HFFc6 (cell line): ENCODE measurements at places on chromosomes 16 and 17. TPM values are rescaled to one million over a fixed set of nuclear protein-coding genes. Genes with fewer than 3 reads are reported as not detected.

DNA sequence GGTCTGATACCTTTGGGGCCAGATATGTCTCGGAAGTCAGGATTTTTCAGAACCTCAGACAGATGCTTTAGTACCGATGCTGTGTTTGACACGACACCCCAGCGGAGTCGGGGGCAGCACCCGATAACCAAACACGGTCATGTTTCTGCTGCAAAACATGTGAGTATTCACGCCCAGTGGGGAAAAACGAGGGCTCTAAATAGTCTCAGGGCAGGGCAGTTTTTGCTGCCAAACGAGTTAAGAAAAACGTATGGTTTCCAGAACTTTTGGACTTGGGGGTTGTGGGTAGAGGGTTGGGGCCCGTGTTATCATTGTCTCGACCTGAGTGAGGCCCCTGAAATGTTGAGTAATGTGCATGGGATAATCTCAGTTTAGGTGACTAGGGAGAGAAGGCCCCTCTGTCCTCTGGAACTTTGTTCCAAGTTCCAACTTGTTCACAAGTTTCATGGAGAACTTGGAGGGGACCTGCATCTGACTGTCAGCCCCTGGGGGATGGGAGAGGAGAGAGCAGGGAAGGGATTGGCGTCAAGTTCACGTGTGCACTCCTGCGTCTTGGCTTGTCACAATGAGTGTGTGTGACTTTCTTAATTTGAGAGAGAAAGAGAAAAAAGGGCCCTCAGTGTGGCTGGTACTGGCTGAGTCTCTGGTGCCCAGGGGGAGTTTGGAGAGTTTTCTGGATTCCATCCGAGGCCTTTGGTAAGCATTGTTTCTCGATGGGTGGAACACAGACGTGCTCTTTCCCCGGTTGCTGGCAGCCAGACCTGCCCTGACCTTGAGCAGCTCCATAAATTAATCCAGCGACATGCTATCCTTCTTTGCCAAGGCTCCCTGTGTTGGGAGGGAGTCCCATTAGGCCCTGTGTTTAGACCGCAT is 83.9 kb upstream of the CIBAR2 start:
- DNase-seq, result no peak

DNA sequence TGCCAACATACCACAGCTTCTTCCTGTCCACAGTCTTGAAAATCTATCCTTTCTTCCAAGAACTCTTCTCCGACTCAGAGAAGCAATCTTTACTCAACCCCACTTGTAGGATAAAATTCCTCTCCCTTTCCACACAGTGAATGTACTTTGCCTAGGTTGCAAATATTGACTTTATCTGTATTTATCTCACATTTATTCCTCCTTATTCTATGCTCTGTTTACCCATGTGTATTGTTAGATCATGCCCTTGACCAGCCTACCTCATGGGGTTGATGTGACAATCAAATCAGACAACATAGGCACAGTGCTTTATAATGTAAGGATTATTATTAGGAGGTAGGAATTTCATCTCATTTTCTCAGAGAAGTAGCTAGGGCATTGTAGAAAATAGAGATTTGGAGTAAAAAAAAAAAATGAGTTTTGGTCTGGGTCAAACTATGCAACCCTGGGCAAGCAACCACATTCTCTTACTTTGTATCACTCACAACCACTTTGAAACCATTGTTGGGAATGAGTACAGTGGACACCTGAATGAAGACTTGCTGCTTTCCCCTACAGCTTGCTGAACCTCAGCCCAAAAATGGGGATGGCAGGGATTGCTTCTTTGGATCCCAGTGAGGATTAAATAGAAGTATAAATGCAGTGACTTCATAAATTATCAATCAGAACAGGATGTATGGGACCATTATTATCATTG is 9.1 kb upstream of the SLC35B1 start:
- DNase-seq, result no peak

- DNase-seq, result peak; percentile 93
These were observed 8.2 kb downstream of the TUBG2 start for GRCh38 chr17:42667088-42667951.

- peak; percentile 93 for DNase-seq
These were observed 151.8 kb downstream of the PITPNC1 start for GRCh38 chr17:67528751-67529436.

DNA sequence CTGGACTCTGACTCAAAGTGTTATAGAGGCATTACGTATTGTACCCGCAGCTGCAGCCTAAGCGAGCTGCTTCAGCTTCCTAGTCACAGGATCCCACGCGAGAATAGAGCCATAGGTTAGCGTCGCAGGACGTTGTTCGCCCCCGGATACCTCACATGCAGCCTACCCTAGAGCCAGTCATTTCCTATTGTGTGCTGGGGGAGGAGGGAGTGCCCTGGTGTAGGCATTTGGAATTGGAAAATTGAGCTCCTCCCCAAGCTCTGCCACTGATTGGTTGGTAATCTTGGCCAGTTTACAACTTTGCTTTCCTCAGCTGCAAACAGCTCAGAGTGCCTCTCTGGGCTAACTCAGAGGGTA is 530 bp downstream of the NAA60 start:
- peak; percentile 61 for DNase-seq

DNA sequence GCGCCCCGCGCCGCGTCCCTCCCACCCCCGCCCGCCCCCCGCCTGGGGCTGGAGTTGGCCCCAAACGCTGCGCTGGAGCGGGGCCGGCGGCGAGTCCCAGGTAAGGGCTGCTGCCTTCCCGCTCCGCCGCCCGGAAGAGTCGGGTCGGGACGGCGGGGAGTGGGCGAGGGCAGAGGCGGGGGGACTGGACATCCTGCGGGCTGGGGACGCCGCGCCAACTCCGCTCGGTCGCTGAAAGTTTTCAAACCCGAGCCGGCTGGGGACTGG is 469 bp downstream of the GPRC5C start:
- no peak for DNase-seq

Gene TBX2
- total RNA-seq, result 39.5 to 70.5 TPM (median 45.4 TPM) in 3 replicates

GRCh38 chr17:7574176-7574953 is 5.1 kb upstream of the CD68 start:
- no peak for DNase-seq

Gene TBC1D3D
- 1.3 TPM in 1 of 3 replicates, not detected in the others for total RNA-seq

Gene KCNJ18
- total RNA-seq, result not detected in 3 replicates

Gene FN3K
- total RNA-seq, result 1.7 to 3.2 TPM (median 2.9 TPM) in 3 replicates

DNA sequence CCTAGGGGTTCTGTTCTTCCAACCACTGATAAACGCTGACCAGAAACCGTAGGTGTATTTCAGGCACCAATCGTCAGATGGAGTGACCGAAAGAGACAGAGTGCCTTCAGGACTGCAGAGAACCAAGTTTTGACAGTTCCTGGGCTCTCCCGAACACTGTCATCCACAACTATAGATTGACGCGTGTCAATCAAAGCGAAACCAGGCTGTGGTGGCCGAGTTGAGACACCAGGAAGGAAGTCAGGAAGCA is 11.9 kb upstream of the AURKB start:
- no peak for DNase-seq

Gene IRX5
- 4.5 to 6.4 TPM (median 5.9 TPM) in 3 replicates for total RNA-seq

GRCh38 chr16:83472776-83473501 is 334.8 kb upstream of the HSBP1 start:
- no peak for DNase-seq

GRCh38 chr16:28915181-28915580 is 9.9 kb downstream of the RABEP2 start:
- peak; percentile 79 for DNase-seq
